ENCODE measurements at places on chromosomes 5 and 9.

- no peaks in the 10 kb centered on the region for H3K27me3 ChIP-seq
- H3K27ac ChIP-seq: no peak overlapping the region
- no peaks in the 10 kb centered on the region for H3K4me1 ChIP-seq
- H3K4me3 ChIP-seq: no peak overlapping the region
- no peaks in the 10 kb centered on the region for H3K36me3 ChIP-seq
- DNase-seq: no peak
These were observed 279.2 kb upstream of the IRX2 start for GRCh38 chr5:3030511-3031165.

DNA sequence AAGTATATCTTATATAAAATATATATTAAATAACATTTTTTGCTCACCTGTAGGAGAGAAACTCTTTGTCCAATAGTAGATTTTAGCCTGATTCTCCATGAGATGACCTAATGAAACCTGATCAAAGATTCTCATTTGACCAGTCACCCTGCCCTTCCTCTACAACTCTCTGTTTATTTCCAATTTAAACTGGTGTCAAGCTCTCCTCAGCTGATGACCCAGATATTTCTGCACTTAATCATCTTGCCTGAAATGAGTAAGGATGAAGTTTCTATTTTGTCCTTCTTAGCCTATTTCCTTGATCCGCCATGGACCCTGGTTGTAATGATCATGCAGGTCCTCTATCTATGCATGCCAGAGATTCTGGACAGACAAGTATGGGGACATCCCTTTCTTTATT is 179.3 kb upstream of the FGF10 start:
- H3K4me1 ChIP-seq: no peaks in the 10 kb centered on the region
- no peaks in the 10 kb centered on the region for H3K27me3 ChIP-seq
- H3K4me3 ChIP-seq: no peak overlapping the region
- no peaks in the 10 kb centered on the region for H3K36me3 ChIP-seq

DNA sequence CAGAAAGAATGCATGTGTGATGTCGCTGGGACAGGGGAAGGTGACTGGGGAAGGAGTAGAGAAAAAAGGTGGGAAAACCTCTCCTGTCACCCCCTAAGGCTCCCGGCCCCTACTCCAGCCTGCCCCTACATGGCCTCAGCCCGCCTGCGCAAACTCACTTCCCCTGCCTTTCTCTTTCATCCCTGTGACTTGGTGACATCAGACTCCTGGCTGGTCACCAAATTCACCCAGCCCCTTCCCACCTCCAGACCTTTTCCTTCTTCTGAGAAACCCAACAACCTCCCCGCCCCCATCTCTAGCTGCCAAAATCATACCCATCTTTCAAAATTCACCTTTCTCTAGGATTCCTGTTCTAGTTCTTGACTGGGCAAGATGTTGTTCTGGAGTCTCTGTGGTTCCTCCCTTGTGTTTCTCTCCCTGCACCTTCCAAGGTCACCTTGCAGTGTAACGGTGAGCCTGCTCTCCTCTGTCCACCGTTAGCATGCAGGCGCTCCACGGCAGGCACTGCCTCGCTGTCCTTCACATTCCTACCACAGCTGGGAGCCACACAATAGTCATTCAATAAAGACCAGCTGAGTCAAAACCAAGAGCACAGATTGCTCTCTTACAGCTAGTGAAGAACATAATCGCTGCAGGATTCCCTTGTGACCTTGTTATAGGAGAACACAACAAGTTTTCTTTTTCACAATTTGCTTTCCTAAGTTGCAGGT is 134.5 kb downstream of the FANCC start:
- DNase-seq: no peak
- no peak overlapping the region for H3K4me3 ChIP-seq
- H3K4me1 ChIP-seq: no peaks in the 10 kb centered on the region
- no peaks in the 10 kb centered on the region for H3K36me3 ChIP-seq
- no peaks in the 10 kb centered on the region for H3K27me3 ChIP-seq
- H3K27ac ChIP-seq: no peak overlapping the region

DNA sequence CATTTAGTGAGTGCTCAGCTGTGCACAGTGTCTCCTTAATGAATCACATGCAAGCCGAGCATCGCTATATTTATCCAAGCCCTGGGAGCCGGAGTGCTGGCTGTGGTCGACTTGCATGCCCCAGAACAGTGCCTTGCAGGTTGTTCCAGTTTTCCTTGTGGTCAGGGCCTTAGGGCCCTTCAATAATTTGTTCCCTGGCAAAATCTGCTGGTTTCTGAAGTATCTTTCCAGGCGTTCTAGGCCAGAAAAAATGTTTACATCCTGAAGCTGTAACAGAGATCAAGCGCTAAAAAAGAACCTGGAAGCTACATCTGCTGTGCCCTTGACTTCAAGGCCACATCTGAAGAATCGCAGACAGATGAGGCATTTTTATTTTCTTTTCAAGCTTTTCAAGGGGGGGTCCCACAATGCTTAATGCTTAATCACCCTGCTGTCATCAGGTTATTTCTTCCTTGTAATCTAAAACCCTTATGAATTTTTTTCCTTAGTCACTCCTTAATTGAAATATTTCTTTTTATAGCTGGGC is 105.8 kb downstream of the DOCK2 start:
- peak overlapping the region; percentile 83 for H3K27ac ChIP-seq
- peaks cover 42% of the 10 kb centered on the region for H3K4me1 ChIP-seq
- H3K36me3 ChIP-seq: no peaks in the 10 kb centered on the region
- DNase-seq: peak; percentile 88
- no peaks in the 10 kb centered on the region for H3K27me3 ChIP-seq

GRCh38 chr9:75089373-75089766 is 1.1 kb downstream of the OSTF1 start:
- no peaks in the 10 kb centered on the region for H3K27me3 ChIP-seq
- H3K27ac ChIP-seq: no peak overlapping the region
- 0 out of 2 replicates have a peak, but pooled peaks cover 5% of the 10 kb centered on the region for H3K4me1 ChIP-seq
- no peak for DNase-seq

DNA sequence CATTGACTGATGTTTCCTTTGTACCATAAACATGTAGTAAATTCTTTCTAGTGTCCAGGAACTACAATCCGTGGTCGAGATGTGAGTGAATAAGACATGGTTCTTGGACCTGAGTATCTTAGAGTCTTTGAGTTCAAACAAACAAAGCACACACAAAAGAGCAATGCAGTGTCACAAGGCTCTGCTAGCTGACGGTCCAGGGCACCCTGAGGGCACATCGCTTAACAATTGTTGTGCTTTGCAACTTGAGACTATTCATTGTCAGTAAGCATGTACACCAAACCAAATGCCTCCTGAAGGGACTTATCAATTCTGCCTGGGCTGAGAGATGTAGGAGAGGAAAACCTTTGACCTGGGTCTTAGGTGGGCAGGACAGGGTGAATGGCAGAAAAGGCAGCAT is 84.8 kb downstream of the CAMK4 start:
- H3K27ac ChIP-seq: no peak overlapping the region
- DNase-seq: peak; percentile 48
- no peaks in the 10 kb centered on the region for H3K36me3 ChIP-seq
- H3K4me1 ChIP-seq: no peaks in the 10 kb centered on the region

DNA sequence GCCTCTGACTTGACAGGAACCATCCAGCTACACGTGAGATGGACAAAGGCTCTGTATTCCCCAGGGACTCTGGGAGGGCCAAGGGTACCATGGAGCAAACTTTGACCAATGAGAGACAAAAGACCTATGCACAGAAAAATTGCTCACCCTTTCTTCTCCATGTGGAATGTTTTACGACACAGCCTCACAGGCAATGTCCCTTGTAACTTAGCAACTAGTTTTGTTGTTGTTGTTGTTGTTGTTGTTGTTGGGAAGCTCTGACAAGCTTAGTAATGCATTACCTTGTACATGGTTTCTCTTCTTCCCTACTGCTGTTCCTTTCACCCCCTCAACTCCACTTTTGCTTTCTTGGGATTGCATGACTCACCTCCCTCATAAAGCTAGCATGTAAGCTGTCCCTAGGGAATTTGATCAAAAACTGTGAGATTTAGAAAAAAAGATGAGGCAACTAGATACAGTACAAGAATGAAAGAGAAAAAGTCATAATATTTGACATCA is 550.9 kb downstream of the RAB3C start:
- no peak overlapping the region for H3K27ac ChIP-seq
- no peaks in the 10 kb centered on the region for H3K36me3 ChIP-seq
- no peak overlapping the region for H3K4me3 ChIP-seq

DNA sequence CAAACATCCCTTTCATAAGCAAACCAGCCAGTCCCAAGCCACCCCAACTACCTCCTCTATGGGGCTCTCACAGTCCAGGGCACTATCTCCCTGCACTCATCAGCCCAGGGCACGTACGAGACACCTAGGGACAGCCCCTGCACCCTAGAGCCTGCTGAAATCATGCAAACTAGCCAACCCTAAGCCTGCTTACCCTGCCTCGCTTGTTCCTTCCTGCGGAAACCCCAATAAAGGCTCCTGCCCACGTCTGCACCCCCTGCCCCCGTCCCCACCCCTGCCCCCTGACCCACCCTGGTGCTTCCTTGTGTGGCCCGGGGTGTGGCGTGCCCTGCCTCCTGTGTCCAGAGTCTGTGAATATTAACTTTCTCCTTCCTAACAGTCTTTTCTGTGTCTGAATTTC is 135.9 kb downstream of the GADD45G start:
- H3K27me3 ChIP-seq: no peaks in the 10 kb centered on the region
- DNase-seq: no peak
- H3K4me1 ChIP-seq: no peaks in the 10 kb centered on the region
- no peak overlapping the region for H3K27ac ChIP-seq
- H3K4me3 ChIP-seq: no peak overlapping the region

GRCh38 chr5:126676195-126676624 is 75.5 kb downstream of the PHAX start:
- DNase-seq: peak; percentile 78
- H3K4me1 ChIP-seq: no peaks in the 10 kb centered on the region
- no peaks in the 10 kb centered on the region for H3K27me3 ChIP-seq
- no peak overlapping the region for H3K4me3 ChIP-seq
- H3K36me3 ChIP-seq: no peaks in the 10 kb centered on the region
